ENCODE measurements at places on chromosomes 2 and 18.
A peak's percentile ranks its signal among the peaks of the same experiment; 100 is the strongest.

- no peak for DNase-seq
These were observed 28.4 kb downstream of the NRXN1 start for GRCh38 chr2:51003345-51004192.

DNA sequence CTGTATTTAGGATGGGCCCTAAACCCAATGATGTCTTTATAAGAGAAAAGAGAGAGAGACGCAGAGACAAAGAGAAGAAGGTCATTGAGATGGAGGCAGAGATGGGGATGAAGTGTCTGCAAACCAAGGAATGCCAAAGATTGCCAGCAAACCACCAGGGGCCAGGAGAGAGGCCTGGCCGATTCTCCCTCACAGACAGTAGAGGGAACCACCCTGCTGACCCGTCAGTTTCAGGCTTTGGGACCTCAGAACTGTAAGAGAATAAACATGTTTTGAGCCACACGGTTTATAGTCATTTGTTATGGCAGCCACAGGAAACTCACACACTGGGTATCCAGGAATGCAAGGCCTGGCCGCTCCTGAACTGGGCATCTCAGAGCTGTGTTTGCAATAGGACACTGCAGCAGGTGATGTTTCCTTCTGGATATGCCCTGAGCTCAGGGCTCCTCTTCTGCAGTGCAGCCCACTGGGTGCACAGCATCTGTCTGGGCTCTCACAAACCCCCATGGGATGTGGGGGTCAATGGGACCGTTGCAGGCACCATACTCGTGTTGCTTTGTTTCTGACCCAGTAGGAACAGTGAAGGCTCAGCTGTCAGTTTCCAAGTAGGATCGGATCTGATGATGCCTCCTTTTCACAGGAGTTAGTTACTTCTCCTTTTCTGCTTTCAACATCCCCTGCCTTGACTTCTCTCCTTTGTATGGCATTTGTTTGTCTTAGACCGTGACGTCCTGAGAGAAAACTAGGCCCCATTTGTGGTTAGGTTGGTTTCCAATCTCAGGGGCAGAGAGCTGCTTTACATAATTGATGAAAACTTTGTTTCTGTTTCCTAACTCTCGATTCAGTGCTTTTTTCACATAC is 20.8 kb downstream of the PTPN18 start:
- DNase-seq: no peak

DNA sequence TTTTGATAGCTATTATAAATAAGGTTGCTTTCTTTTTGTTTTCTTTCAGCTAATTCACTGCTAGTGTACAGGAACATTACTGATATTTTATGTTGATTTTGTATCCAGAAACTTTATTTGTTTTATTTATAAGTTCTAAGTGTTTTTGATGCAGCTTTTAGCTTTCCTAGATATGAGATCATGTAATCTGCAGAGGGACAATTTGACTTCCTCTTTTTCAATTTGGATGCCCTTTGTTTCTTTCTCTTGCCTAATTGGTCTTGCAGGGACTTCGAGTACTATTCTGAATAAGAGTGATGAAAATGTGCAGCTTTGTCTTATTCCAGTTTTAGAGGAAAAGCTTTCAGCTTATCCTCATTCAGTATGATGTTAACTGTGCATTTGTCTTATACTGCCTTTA is 643.4 kb upstream of the CDH2 start:
- no peak for DNase-seq

GRCh38 chr2:224887141-224887540 is 155.1 kb downstream of the DOCK10 start:
- DNase-seq: peak; percentile 96

DNA sequence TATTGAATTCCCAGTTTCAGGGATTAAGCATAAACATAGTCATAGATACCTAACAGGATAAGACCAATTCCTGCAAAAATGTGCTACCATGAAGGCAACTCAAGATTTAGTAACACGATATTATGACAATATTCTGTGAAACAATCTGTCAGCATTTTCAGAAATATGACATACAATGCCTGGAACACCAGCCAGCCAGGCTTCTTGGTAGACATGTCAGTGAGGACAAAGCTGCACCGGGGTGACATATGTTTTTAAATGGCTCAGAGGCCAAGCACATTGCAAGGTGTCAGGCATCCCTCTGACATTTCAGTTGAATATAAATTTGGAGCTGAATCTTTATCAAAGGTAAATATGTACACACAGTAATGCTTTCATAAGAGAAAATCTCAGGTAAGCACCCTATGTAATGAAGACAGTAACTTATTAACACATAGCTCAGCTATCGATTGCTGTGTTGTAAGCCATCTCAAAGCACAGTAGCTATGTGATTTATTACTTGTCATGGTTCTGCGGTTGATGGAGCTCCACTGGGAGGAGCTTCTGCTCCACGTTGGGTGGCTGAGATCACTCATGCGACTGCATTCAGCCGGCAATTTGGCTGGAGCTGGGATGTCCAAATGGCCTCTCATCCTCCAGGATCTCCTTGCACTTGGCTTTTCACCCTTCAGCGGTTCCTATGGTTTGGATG is 31.9 kb upstream of the EML6 start:
- DNase-seq: no peak

DNA sequence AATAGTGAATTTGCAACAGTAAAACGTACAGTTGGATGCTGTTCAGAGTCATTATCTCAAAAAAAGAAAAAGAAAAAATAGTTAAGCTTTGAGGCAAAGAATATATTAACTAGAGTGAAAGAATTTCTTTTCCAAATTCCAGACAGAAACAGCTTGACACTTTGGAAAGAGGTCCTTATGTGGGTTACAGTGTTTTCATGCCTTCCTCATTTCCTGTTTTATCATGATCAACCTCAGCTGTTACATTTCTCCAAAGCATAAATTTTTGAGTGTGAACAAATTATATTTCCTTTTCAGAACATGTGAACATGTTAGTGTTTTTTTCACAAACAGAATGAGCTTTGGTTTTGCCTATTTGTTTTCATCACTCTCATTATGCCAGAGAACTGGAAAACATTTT is 13.6 kb downstream of the FRZB start:
- DNase-seq: no peak

- no peak for DNase-seq
These were observed 85.5 kb downstream of the SCN1A start for GRCh38 chr2:166042356-166042755.

DNA sequence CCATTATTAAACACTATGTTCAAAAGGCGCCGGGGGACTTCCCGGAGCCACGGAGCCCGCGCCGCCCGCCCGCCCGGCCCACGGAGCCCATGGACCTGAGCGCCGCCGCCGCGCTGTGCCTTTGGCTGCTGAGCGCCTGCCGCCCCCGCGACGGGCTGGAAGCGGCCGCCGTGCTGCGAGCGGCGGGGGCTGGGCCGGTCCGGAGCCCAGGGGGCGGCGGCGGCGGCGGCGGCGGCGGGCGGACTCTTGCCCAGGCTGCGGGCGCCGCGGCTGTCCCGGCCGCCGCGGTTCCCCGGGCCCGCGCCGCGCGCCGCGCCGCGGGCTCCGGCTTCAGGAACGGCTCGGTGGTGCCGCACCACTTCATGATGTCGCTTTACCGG is 197 bp downstream of the GDF7 start:
- DNase-seq: no peak

DNA sequence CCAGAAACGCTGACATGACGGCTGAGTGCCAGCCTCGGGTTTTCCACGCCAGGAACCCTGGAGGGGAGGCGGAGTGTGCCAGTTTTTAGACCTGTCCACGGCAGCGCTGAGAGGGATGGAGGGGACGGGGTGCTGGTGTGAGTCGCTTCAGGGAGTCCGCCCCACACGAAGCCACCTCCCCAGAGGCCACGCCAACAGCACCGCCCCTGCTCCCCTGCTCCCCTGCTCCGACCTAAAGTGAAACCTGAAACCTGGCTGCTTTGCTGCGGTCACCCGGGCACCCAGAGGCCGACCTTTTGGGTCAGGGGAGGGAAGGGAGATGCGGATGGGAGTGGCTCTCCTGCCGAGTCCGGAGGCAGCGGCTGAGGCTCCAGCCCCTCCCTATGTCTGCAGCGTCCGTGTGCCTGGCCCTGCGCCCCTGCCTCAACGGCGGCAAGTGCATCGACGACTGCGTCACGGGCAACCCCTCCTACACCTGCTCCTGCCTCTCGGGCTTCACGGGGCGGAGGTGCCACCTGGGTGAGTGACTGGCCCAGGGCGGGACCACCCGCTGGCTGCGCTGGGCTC is 38.1 kb downstream of the SNED1 start:
- DNase-seq: no peak

- DNase-seq: no peak
These were observed 154.3 kb upstream of the DOCK10 start for GRCh38 chr2:225196579-225196978.
